Stimulated activated CD8-positive, alpha-beta memory T cell treated with anti-CD3 and anti-CD28 coated beads, Interleukin-7, amount 100 ng/mL, for 1 hour (primary cell): ENCODE measurements at places on chromosomes 4 and X.

- no peak for DNase-seq
These were observed 245.0 kb upstream of the HTR2C start for GRCh38 chrX:114338870-114339269.

- no peak for DNase-seq
These were observed 177.6 kb upstream of the GLRA2 start for GRCh38 chrX:14351611-14352303.

- DNase-seq = no peak
These were observed 4.9 kb downstream of the GSX2 start for GRCh38 chr4:54104907-54105306.

GRCh38 chr4:178781779-178782178 is 1339.5 kb upstream of the AGA start:
- DNase-seq = no peak

DNA sequence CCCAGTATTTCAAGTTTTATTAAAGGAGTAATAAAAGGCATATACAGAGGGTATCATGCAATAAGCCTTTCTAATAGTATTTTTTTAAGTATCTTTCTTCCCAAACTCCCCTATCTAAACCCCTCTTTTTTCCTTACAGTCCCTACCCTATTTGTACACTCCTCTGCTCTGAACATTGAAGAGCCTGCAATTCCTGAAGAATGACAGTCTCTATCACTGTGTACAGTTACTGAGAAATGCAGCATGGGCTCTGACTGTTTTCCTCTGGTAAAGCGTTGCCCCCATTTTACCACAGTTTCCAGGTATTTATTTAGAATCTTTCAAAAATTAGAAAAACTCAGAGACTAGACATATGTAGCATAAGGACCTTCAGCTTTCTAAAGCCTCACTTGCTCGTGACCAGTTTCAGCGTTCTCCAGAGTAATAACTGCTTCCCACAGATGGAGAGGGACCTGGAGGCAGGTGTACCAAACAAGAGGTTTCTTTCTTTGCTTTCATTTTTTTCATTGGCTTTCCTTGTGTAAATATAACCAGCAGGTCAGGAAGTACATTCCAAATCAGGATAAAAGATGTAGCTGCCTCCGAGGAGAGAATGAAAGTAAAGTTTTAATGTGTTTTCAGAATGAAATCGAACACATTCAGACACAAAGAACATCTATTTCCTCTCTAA is 230.8 kb downstream of the CFAP299 start:
- DNase-seq = no peak

GRCh38 chr4:71540749-71541269 is 202.0 kb downstream of the SLC4A4 start:
- no peak for DNase-seq

DNA sequence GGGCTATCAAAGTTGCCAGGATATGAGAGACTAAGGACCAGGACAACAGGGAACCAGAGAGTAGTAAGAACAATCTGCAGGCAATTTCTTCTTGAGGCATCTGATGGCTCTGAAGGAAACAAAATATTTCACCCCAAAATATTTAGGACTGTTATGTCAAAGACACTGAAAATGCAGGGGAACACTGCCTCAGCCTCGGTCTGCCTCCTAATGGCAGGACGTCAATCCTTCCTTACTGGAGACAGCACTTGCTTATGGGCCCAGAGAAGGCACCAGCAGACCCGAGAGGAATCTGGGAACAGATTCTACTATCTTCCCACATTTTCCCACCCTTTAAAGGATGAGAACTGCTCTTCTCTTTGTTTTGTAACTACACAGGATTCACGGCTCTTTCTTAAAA is 23.3 kb downstream of the RNF150 start:
- no peak for DNase-seq

- no peak for DNase-seq
These were observed 1258.0 kb upstream of the IGFBP7 start for GRCh38 chr4:58368221-58368620.

GRCh38 chr4:146291313-146291712 is 77.0 kb downstream of the REELD1 start:
- DNase-seq = no peak

DNA sequence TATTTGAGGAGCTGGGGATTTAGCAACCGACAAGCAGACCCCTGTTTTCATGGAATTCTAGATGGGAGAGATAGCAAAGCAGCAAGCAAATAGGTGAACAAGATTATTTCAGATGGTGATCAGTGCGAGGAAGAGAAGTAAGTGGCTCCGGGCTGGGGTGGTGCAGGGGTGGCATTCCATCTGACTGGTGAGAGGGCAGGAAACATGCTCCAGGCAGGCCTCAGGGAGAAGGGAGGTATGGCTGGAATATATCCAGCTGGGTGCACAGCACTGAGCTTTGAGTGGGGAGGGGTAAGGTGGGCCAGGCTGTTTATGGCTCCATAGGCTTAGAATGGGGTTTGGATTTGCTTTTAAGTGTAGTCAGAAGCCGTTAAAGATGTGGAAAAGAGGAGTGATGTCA is 21.2 kb downstream of the PTTG2 start:
- DNase-seq = no peak

DNA sequence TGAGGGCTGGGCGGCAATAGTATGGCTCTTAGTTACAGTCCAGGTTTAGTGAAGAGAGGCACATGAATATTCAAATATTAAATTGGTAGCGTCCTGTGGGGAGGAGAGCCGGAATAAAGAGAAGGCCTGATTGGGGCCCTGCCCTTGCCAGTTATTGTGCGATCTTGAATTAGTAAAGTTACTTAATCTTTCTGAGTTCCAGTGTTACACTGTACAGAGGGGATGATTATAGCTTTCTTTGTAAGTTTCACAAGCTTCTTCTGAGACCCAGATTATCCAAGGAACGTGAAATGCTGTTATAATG is 1.2 kb downstream of the METAP1 start:
- no peak for DNase-seq

DNA sequence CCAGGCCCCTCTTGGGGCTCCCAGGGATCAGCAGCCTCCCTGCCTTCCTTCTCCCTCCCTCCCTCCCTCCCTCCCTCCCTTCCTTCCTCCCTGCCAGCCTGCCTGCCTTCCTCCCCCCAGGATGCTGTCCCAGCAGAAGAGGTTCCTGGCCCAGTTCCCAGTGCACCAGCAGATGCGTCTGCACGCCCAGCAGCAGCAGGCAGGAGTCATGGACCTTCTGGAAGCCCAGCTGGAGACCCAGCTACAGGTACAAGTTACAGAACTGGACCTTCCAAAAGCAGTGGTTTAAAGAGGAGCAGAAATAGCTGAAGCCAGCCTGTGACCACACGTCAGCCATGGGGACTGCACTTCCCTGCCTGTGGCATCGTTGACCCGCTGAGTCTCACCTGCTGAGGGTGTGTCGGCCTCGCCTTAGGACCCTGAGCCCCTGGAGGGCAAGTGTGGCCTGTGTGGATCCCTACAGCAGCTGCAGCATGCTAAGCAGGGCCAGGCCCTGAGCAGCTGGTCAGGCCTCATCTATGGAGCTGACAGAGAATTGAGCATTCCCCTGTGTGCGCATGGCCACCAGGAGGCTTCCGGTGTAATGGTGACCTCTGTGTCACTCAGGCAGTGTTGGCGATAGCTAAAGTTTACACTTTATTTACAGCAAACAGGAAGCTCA is 84.7 kb downstream of the CRMP1 start:
- DNase-seq = no peak

DNA sequence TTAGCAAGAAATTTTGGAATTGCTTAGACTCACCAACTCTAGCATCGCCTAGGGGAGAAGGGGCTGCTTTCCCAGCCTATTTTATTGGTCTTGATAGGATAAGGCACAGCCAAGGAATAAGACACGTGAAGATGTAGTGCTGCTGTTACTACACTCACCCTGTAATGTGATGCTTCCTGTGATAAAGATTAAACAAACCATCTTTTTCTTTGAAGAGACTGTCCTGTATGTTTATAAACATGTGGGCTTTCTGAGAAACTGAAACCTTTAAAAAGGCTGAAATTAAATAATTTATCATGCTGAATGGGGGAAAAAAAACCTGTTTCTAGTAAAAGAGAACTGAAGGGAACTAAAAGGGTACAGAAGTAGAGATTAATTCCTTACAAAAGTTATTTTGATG is 13.2 kb downstream of the TAPT1 start:
- no peak for DNase-seq

DNA sequence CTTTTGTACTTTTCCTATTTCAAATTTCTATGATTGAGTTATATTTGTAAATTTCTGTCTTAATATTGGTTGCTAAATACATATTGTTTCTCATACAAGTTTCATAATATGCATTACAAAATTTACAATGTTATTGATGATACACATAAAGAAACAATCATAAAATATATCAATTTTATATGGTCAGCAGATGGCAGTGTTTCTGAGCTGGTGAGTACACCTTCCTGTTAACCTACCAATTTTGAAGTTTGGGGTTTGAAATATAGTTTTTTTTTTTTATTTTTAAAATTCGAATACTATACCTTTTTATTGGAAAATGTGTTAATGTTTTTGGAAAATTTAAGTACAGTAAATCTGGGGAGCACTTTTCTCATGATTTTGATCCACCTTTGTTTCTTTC is 1953.1 kb upstream of the ADGRL3 start:
- DNase-seq = no peak

DNA sequence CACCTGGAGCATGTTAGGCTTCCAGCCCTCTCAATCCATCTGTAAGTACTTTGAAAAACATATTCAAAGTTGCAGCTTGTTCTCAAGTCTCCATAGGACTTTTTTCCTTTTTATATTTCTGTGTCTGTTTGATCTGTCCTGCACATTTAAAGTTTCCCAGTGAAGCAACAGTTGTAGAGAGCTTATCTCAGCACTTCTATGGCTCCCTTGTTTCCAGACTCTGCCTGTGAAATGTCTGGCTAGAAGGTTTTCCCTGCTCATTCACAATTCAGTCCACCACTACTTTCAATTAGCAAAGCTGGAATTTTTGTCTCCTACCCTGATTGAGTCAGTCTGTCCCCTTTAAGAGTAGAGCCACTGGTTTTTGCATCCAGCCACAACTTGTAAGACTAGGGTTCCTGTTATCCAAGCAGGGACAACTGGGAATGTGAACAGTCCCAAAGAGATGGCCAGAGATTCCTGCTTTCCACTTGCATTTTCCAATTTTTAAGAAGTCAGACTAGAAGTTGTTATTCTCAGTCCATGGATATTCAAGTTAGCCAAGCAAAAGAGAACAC is 116.1 kb downstream of the GASK1B start:
- DNase-seq = no peak

- DNase-seq = no peak
These were observed 241.5 kb downstream of the MAML3 start for GRCh38 chr4:139912445-139912844.

GRCh38 chrX:9355739-9356138 is 109.1 kb upstream of the TBL1X start:
- DNase-seq = no peak

DNA sequence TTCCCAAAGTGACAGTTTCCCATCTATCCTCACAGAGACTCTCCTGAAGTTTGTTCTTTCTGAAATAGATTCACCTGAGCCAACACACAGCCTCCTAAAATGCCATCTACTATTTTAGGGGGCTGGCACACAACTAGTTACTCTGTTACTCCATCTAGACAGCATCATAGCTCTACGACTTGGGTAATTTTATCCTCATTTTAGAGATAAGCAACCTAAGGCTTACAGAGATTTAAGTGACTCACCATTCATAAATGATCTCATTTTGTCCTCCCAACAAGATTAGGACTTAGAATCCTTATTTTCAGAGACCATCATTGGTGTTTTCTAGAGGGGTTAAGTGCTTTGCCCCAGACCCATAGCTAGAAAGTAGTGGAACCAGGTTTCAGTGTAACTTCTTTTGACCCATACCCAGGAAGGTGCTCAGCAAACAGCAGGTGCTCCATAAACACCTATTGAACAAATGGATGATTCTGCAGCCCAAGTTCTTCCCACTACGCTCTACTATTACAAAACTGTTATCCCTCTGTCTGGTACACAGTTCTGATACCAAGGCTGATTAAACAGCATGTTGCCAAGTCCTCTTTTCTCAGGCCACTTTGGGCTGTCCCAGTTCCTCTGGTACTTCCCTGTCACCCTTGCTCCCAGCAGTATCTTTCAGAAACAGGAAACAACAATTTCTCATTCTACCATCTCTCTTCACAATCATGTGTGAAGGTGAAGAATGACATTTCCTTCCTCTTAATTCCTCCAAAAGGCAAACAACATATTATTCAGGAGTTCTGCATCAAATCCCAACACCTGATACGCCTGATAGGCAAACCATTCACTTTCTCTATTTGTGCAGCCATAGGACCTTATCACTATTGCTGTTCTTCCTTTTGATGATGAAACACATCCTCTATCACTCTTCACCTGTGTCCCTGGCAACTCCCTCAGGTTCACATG is 304.7 kb upstream of the TAPT1 start:
- DNase-seq = no peak

GRCh38 chr4:152771741-152772533 is 7.6 kb downstream of the TIGD4 start:
- DNase-seq = no peak

DNA sequence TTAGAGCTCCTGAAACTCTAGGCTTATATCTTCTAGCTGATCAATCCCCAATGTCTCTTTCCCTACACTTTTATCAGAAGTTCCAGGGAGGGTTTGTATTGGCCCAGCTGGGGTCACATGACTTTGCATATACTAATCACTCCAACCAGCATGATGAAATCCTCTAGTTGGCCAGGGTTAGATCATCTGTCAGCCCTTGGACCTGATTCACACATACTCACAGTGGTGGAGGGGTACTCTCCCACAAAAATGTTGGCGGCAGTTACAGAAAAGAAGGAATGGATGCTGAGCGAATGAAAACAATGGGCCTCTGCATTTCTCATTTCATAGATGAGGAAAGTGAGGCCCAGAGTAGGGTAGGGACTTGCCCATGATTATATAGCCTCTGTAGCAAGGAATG is 151.1 kb downstream of the PJA1 start:
- no peak for DNase-seq

DNA sequence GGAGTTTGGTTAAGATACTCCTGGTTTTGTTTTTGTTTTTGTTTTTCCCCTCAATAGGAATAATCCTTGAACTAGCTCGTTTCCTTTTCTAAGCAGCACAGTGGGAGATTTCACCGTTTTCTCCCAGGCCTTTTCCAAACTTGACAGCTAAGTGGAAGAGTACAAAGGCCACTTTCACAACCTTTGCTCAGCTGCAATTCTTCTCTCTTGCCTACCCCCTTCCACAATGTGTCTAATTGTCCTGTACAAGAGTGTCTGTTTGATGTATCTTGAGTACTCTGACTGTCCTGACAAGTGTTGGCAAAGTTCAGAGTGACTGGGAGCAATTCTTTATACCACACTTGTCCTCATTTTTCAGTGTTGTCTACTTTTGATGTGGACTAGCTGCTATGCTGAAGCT is 674.3 kb upstream of the AMOT start:
- DNase-seq = no peak
